Mucosa of gallbladder (tissue), 1 donor: ENCODE measurements at places on chromosomes 5 and 9. TPM values are rescaled to one million over a fixed set of nuclear protein-coding genes. Genes with fewer than 3 reads are reported as not detected.

CA9 gene
- total RNA-seq, result 777 TPM

TGFBI gene
- total RNA-seq, result 235 TPM

KCNMB1 gene
- total RNA-seq, result 20.9 TPM

S1PR3 gene
- 36.4 TPM for total RNA-seq

OR2Y1 gene
- total RNA-seq, result not detected

OCLN gene
- total RNA-seq, result 152 TPM

RNF224 gene
- 0.95 TPM for total RNA-seq

RGS7BP gene
- 1.5 TPM for total RNA-seq

WDR38 gene
- total RNA-seq, result not detected

TIMD4 gene
- total RNA-seq, result 0.29 TPM

BSPRY gene
- total RNA-seq, result 16.0 TPM
